ENCODE measurements at places on chromosomes 12 and 14. TPM values are rescaled to one million over a fixed set of nuclear protein-coding genes. Genes with fewer than 3 reads are reported as not detected.
A peak's percentile ranks its signal among the peaks of the same experiment; 100 is the strongest.

The REM2 gene
- total RNA-seq, result under 0.01 TPM

The RIMBP2 gene
- not detected for total RNA-seq

DNA sequence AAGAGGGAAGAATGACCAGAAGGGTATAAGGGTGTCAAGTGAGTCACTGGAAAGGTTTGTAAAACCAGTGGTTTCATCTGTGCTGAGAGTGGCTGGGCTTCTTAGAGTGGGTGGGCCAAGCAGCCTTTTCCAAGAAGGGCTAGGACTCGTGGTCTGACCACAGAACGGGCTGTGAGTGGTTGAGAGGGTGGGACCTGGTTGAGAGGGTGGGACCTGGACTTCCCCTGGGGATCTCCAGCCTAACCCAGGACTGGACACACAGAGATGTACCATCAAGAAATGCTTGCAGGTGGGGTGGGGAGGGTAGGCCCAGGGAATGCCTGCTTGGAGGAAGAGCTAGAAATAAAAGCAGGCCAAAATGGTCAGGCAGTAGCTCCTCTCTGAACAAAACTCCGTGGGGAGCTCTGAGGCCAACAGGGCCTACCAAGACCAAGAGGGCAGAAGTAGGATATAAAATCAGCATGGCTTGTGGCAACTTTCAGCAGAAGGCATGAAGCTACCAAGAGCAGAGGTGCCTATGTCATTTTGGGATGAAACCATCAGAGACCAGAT, 140.5 kb downstream of the FOXN3 start:
- DNase-seq, result no peak

The FOXG1 gene
- not detected for total RNA-seq

DNA sequence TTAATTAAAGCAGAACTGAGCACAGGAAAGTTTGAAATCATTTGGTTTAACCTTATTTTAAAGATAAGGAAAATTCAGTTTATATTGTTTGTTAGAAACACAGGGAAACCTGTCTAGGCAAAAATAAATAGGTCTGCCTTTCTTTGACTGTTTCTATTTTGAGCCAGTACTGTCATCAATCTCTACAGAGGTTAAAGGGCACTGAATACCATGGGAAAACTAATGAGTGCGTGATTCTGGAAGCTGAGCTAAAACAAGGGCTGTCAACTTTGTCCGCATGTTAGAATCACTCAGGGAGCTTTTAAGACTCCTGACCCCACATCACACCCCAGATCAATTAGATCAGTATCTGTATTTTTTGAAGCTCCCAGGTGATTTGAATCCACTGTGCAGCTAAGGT, 38.8 kb downstream of the NOPCHAP1 start:
- no peak for DNase-seq

GRCh38 chr12:104006929-104007328, 41.3 kb downstream of the TDG start:
- DNase-seq, result peak; percentile 90

The ASCL1 gene
- total RNA-seq, result not detected

DNA sequence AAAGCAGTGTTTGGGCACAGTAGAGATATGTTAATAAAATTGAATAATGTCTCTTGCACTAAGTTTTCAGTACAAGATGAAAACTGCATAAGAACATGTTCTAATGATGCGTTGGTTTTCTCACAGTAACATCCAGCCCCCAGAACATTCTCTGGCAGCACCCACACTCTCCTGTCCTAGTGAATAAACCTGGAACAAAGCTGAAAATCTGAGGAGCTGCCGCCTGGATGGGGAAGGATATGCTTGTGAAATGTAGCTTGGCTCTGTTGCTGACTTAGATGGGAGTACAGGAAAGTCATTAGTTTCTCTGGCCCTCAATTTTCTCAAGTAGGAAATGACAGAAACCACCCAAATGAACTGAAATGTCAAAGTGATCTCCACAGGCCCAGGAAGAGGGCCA, 323.8 kb downstream of the APAF1 start:
- DNase-seq, result no peak

DNA sequence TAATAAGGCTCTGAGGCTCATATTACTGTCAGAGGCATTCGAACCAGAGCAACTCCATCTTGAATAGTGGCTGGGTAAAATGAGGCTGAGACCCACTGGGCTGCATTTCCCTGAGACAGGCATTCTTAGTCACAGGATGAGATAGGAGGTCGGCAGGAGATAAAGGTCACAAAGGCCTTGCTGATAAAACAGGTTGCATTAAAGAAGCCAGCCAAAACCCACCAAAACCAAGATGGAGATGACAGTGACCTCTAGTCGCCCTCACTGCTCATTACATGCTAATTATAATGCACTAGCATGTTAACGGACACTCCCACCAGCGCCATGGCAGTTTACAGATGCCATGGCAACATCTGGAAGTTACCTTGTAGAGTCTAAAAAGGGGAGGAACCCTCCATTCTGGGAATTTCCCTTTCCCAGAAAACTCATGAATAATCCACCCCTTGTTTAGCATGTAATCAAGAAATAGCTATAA, 18.1 kb upstream of the PRICKLE1 start:
- no peak for DNase-seq

DNA sequence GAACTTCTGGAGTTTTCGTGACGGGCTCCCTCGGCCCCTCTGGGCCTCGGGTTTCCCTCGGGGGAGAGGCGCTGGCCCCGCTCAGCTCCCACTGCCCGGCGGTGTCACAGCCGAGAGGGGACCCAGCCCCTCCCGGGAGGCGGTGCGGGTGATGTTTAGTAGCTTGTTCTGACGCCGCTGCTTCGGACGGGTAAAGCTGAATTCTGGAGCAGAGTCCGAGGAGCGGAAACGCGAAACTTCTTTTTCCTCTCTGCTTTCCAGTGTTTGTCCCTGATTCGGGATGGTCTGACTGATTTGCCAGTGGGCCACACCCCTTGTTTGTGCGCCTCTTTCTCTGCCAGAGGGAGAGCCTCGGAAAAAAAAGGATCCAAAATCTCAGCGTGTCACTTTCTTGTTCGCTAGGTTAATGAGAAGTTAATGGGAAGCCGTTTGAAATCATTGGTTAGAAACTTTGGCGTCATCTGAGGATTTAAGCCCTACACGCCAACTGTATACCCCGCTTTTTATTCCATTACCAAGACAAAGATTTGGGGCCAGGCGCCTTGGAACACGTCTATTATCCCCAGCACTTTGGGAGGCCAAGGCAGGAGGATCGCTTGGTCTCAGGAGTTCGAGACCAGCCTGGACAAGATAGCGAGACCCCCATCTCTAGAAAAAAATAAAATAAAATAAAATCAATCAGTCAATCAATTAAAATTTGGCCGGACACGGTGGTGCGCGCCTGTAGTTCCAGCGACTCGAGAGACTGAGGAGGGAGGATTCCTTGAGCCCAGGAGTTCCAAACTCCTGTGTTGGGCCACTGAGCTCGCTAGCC, 756 bp downstream of the TULP3 start:
- DNase-seq, result peak; percentile 33

DNA sequence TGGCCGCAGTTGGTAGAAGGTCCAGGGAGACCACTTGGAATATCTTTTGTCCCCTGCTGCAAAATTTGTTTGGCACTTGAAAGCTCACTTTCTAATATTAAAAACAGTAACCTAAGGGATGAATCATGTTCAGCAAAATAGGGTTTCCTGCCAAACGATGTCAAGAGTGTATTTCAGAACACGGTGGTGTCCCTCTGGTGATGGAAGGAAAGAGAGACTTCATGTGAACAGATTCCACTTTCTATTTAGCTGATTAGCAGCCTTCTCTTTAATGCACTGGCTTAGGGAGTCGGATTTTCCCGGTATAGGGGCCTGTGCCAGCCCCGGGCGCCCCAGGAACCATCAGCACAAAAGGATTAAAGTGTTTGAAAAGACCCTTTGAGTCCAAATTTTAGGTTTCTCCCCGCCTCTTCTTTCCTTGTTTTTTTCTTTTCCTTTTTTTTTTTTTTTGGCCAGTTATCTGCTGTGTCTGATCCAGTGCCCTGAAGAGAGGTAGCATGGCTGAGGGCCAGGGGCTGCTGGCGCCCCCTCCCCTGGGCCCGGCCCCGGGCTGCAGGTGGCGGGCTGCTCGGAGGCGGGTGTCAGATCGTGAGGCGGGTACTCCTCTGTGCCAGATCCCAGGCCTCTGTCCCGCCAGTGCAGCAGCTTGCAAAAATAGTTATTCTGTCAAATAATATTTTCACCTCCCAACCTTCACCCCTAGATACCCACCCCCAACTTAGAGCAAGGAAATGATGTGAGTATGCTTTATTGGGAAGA, 88.3 kb downstream of the TESC start:
- DNase-seq, result no peak

The EPYC gene
- not detected for total RNA-seq

DNA sequence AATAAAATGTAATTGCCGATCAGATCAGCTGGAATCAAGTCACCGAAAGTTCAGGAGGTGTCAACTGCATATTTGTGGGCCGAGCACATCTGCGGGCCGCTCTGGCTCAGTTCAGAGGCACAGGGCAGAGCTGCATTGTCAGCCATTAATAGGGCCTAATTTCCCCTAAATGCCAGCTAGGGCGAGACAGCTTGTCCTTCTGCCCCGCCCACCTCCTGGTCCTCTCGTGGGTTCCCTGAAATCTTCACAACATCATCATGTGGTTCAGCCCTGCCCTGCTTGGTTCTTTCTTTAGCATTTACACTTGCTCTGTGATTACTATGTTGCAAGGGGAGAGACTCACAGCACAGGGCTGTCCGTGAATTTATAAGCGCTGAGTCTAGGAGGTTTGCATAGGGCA, 148.9 kb downstream of the CHST11 start:
- DNase-seq, result no peak

- peak; percentile 12 for DNase-seq
Observed at GRCh38 chr12:61916831-61917230, 343.4 kb upstream of the USP15 start.

DNA sequence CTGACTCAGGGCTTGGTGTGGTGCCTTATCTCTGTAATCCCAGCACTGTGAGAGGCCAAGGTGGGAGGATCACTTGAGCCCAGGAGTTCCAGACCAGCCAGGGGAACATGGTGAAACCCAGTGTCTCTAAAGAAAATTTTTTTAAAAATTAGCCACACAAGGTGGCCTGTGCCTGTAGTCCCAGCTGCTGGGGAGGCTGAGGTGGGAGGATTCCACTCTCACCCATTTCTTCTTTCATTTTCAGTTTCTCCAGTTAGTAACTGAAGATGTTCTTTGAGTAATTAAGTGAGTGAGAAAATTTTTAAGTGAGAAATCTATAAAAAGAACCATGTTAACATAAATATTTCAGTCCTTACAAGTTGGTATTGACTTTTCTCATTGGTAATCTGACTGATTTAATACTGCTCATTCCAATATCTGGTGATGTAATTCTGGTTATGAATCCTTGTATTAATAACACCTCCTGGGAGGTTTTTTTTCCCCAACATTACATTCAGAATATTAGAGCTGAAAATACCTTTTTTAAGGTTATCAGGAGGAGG, 6.1 kb downstream of the METTL3 start:
- DNase-seq, result no peak

GRCh38 chr14:100374876-100375265, 51.7 kb downstream of the SLC25A47 start:
- no peak for DNase-seq

The CFAP251 gene
- 13.8 TPM for total RNA-seq

- DNase-seq, result no peak
Observed at GRCh38 chr12:23560611-23561010, 388.9 kb downstream of the SOX5 start.

- no peak for DNase-seq
Observed at GRCh38 chr14:72478471-72478893, 415.4 kb downstream of the DPF3 start.

The HNRNPC gene
- 967 TPM for total RNA-seq
